ENCODE measurements at places on chromosomes 2 and 18.

DNA sequence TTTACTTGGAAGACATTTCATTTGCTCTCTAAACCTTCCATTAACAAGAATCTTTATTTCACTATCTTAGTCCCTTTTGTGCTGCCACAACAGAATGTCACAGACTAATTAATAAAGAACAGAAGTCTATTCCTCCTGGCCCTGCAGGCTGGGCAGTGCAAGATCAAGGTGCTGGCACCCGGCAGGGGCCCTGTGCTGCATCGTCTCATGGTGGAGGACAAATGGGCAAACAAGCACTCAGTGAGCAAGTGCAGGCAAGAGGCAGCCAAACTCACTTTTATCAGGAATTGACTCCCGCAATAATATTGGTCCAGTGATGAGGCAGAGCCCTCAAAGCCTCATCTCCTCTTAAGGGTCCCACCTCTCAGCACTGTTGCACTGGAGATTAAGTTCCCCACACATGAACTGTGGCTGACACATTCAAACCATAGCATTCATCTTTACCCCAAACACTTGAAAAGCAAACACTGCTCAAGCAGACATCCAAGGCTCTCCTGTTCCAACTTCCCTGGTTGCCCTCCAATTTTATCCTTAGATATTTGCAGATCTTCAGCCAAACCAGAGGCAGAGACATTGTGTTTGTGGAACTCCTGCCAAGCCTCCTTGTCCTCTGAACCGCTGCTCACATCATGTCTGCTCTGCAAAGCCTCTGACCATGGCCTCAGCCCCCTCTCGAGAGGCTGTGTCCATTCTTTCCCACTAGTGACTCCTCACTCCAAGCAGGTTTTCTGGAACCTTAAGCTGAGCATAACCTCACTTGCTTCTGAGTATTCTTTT, 404.4 kb upstream of the SOX11 start:
- no peak overlapping the region for H3K4me3 ChIP-seq
- DNase-seq: no peak
- H3K27ac ChIP-seq: no peak overlapping the region
- no peaks in the 10 kb centered on the region for H3K27me3 ChIP-seq
- H3K4me1 ChIP-seq: no peaks in the 10 kb centered on the region
- H3K36me3 ChIP-seq: 0 out of 2 replicates have a peak, but pooled peaks cover 5% of the 10 kb centered on the region

GRCh38 chr2:197266477-197266876, 44.1 kb downstream of the ANKRD44 start:
- no peaks in the 10 kb centered on the region for H3K36me3 ChIP-seq
- peaks cover 36% of the 10 kb centered on the region for H3K4me1 ChIP-seq
- no peak for DNase-seq
- peaks cover 3% of the 10 kb centered on the region for H3K27me3 ChIP-seq
- no peak overlapping the region for H3K27ac ChIP-seq
- H3K4me3 ChIP-seq: no peak overlapping the region

- H3K36me3 ChIP-seq: peaks cover 29% of the 10 kb centered on the region
- H3K4me1 ChIP-seq: peaks cover 62% of the 10 kb centered on the region
- DNase-seq: no peak
- no peaks in the 10 kb centered on the region for H3K27me3 ChIP-seq
- no peak overlapping the region for H3K4me3 ChIP-seq
- no peak overlapping the region for H3K27ac ChIP-seq
Measured at GRCh38 chr18:9711361-9712129, 3.4 kb downstream of the RAB31 start.

GRCh38 chr2:42047488-42048298, at the start of gene PKDCC:
TSS of gene PKDCC (plus strand) at chr2:42048021. CDS start at chr2:42048200, 179 bp downstream.
- peak within 1 kb of the TSS; percentile 66 for H3K4me3 ChIP-seq
- H3K27me3 ChIP-seq: peaks cover 61% of the 10 kb centered on the region
- H3K27ac ChIP-seq: no peak within 1 kb of the TSS
- no peaks in the 10 kb centered on the region for H3K4me1 ChIP-seq
- H3K36me3 ChIP-seq: no peaks in the 10 kb centered on the region

- no peak overlapping the region for H3K27ac ChIP-seq
- H3K36me3 ChIP-seq: no peaks in the 10 kb centered on the region
- no peak for DNase-seq
- H3K4me1 ChIP-seq: no peaks in the 10 kb centered on the region
- no peaks in the 10 kb centered on the region for H3K27me3 ChIP-seq
- no peak overlapping the region for H3K4me3 ChIP-seq
Measured at GRCh38 chr2:153068915-153069314, 350.5 kb downstream of the ARL6IP6 start.

DNA sequence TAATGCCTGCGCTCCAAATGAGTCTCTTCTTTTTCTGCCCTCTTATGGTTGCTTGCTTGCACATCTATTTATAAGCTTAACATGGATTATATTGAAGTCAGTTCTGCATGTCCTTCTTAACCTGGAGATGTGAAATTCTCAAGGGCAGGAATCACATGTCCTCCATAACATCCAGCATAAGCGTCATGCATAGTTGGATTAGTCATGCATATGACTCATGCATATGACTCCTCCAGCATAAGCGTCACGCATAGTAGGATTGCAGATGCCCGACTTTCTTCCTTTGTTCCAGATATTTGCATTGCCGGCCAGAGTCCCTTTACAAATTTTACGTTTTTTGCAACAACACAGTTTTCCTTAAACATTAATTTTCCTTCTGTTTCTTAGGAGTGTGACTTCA, 308.6 kb downstream of the TGIF1 start:
- no peak overlapping the region for H3K27ac ChIP-seq
- no peak overlapping the region for H3K4me3 ChIP-seq
- H3K4me1 ChIP-seq: peaks cover 16% of the 10 kb centered on the region
- DNase-seq: peak; percentile 66
- peaks cover 2% of the 10 kb centered on the region for H3K27me3 ChIP-seq
- H3K36me3 ChIP-seq: peaks cover 16% of the 10 kb centered on the region

DNA sequence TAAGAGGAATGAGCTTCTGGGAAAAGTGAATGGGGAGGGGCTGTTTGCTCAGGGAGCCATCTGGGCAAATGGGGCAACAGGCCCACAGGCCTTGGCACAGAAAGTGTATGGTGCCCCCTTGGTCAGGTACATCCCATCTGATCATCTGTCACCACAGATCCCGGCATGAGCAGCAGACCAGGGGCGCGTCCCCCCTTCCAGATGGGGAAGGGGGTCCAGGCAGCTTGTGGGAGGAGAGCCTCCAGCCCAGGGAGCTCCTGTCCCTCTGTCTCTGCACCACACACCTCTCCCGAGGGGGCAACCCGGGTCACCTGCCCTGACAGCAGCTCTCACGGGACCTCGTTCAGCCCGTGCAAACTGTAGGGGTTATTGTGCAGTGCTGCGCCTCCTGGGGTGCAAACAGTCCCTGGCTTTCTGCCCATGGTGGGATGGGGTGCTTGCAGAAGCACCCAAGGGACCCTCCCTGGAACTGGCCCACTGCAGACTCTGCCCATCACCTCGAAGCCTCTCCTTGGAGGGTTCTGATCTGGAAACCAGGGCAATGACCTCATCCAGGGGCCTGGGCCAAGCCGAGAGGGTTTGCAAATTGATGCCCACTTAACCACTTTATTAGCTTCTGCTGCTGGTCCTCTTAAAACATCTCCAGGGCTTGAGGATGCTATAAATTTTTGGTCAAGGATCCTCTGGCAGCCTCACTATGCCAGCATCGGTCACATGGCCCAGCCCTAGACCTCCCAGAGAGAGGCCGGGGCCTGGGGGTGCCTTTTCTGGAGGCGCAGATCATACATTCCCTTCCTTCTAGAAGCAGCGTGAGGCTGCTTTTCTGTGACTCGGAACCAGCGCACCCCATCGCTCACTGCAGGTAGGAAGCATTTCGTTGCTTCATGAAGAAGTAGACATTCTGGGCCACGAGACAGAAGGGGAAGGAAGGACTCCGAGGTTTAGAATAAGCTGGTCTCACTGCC, 7.6 kb upstream of the BOK start:
- H3K27ac ChIP-seq: no peak overlapping the region
- no peak overlapping the region for H3K4me3 ChIP-seq
- DNase-seq: no peak
- no peaks in the 10 kb centered on the region for H3K36me3 ChIP-seq
- no peaks in the 10 kb centered on the region for H3K4me1 ChIP-seq

- DNase-seq: no peak
- H3K4me3 ChIP-seq: no peak overlapping the region
- H3K4me1 ChIP-seq: no peaks in the 10 kb centered on the region
- H3K27ac ChIP-seq: no peak overlapping the region
Measured at GRCh38 chr2:21633466-21633865, 509.7 kb downstream of the TDRD15 start.

GRCh38 chr2:220660277-220661145, 911.6 kb downstream of the EPHA4 start:
- no peaks in the 10 kb centered on the region for H3K36me3 ChIP-seq
- H3K4me3 ChIP-seq: no peak overlapping the region
- no peaks in the 10 kb centered on the region for H3K4me1 ChIP-seq

DNA sequence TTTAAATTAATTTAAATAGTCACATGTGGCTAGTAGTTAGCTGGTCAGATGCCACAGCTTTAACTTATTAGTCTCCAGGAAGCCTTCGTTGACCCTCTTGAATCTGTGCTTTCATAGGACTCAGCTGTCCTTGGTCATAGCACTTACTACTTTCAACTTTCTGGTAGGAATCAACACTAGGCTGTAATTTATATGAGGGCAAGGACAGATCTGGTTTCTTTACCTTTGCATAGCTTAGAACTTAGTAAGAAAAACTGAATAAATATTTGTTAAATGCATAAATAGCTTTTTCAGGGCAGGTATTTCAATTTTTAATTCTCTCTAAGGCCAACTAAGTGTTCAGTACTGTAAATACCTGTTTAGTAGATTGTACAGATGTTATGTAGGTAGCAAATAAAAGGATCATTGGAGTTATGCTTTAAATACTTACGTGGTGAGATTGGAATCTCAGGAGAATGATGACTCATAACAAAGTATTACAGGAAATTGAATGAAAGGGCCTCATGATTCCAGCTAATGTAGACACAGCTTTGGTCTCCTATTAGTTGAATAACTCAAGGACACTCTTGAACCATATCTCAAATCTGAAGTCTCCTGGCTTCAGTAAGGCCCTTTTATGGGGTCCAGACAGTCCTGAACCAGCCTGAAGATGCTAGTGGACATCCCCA, 2.6 kb downstream of the CLIP4 start:
- H3K4me1 ChIP-seq: peaks cover 88% of the 10 kb centered on the region
- peak overlapping the region; percentile 98 for H3K27ac ChIP-seq
- H3K36me3 ChIP-seq: peaks cover 24% of the 10 kb centered on the region
- no peaks in the 10 kb centered on the region for H3K27me3 ChIP-seq

GRCh38 chr2:16686641-16687040, 21.0 kb upstream of the CYRIA start:
- 0 out of 2 replicates have a peak, but pooled peaks cover 8% of the 10 kb centered on the region for H3K36me3 ChIP-seq
- no peaks in the 10 kb centered on the region for H3K27me3 ChIP-seq
- no peak overlapping the region for H3K4me3 ChIP-seq
- no peaks in the 10 kb centered on the region for H3K4me1 ChIP-seq
- no peak for DNase-seq

GRCh38 chr2:165864296-165864695, 70.2 kb upstream of the GALNT3 start:
- no peak for DNase-seq
- H3K4me3 ChIP-seq: no peak overlapping the region
- peaks cover 6% of the 10 kb centered on the region for H3K36me3 ChIP-seq
- H3K27ac ChIP-seq: no peak overlapping the region
- no peaks in the 10 kb centered on the region for H3K4me1 ChIP-seq

DNA sequence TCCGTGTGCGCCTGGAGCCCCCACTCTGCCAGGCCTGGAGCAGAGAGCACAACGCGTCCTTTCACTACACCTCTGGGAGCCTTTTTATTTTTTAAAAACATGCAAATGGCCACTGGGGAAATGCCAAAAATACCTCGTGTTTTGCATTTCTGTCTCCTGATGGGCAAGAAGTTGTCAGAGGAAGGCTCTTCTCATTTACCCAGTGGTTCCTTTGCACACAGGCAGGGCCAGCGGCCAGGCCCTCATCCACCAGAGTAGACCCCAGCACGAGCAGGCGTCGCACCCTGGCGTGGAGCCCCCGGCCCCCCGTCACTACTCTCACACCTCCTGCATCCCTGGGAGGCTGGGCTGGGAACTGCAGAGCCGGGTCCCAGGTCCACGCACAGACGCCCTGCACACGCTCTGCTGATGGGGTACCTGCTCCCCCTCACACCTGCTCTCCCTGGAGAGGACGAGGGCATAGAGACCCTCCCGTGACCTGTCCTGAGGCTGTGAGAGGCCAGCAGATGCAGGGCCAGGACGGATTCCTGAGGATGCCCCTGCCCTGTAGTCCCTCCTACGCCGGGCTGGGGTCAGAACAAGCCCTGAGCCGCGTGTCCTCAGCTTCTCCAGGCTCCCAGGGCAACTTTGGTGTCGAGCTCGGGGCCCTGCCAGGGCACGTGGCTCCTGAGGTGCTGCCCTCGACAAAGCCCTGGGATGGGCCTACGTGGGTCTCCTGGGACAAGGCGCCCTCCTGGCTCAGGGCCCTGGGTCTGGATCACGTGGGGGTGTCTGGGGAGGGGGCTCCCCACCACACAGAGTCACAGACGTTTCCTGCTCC, 65.0 kb downstream of the NFATC1 start:
- H3K27ac ChIP-seq: no peak overlapping the region
- no peaks in the 10 kb centered on the region for H3K27me3 ChIP-seq
- H3K4me1 ChIP-seq: peaks cover 6% of the 10 kb centered on the region
- no peak overlapping the region for H3K4me3 ChIP-seq

GRCh38 chr2:106841886-106842645, 43.9 kb downstream of the ST6GAL2 start:
- H3K4me3 ChIP-seq: no peak overlapping the region
- peaks cover 2% of the 10 kb centered on the region for H3K27me3 ChIP-seq
- H3K4me1 ChIP-seq: no peaks in the 10 kb centered on the region
- no peaks in the 10 kb centered on the region for H3K36me3 ChIP-seq
- no peak overlapping the region for H3K27ac ChIP-seq
- no peak for DNase-seq

- no peak for DNase-seq
- peaks cover 18% of the 10 kb centered on the region for H3K36me3 ChIP-seq
- no peaks in the 10 kb centered on the region for H3K27me3 ChIP-seq
- H3K4me3 ChIP-seq: no peak overlapping the region
Measured at GRCh38 chr2:53854678-53855077, 5.1 kb downstream of the GPR75 start.

GRCh38 chr2:16176971-16177480, 236.7 kb downstream of the MYCN start:
- H3K27ac ChIP-seq: no peak overlapping the region
- no peaks in the 10 kb centered on the region for H3K27me3 ChIP-seq
- no peaks in the 10 kb centered on the region for H3K4me1 ChIP-seq
- H3K4me3 ChIP-seq: no peak overlapping the region
- peaks cover 4% of the 10 kb centered on the region for H3K36me3 ChIP-seq

- no peak overlapping the region for H3K4me3 ChIP-seq
- H3K27ac ChIP-seq: no peak overlapping the region
- H3K36me3 ChIP-seq: no peaks in the 10 kb centered on the region
Measured at GRCh38 chr18:31718386-31718785, 34.0 kb upstream of the B4GALT6 start.

Data from HFFc6 (cell line).